Hematopoietic multipotent progenitor cell treated with erythropoietin and hydrocortisone succinate and interleukin-3 and kit ligand, for 4 days (in vitro differentiated cells): ENCODE measurements at places on chromosomes 4 and X.

GRCh38 chr4:61199873-61200186 lies 296 bp upstream of the ADGRL3 start:
- no peak for DNase-seq

DNA sequence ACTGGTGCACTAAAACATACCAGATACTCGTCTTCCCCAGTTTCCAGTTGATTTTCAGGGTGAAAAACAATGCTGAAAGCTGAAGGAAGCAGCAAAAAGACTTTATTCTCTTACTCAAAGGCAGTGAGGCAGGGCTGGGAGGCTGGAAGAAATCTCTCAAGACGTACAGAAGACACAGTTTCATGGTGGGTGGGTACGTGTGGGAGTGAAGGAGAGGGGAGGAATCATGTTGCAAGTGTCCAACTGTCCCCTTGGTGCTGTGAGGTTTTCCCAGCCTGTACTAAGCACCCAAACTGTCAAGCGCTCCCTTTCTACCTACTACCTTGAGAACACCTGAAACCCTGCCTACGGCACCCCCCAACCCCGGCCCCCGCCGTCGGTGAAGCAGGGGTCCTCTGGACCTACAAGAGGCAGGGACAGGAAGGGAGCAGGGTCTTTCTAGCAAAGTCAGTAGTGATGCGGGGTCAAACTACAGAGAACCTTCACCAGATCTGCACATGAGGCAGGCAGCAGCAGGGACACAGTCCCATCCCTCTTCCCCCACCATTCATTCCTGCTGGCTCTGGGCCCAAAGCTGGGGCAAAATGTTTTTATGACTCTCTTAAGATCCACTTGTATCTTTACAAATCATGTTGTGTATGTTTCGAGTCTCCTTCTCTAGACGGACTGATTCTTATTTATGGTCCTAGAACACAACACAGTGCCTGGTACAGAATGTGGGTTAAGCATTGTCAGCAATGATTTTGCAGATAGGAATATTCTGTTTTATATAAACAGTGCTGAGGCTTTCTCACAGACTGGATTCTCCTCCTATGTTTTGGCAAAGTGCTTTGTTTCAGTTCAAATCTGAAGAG lies 2.4 kb upstream of the SETD7 start:
- DNase-seq, result no peak

DNA sequence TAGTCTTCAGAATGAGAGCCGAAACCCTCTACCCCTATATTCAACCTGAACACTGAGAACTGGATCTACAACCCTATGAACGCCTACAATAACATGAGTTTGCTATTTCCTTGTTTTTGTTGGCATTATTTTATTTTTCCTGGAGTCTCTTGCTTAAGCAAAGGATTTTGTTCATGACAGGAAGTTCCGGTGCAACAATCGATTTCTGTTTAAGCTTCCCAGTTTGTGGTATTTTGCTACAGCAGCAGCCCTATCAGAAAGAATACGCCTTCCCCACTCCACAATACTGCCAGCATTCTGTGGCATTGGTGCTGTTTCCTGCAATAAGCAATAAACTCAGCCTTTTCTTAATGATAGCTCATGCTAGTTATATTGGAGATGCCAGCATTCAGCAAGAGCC lies 60.9 kb downstream of the NPY5R start:
- no peak for DNase-seq

- no peak for DNase-seq
Observed at GRCh38 chr4:88775529-88775928, 77.9 kb upstream of the NAP1L5 start.

DNA sequence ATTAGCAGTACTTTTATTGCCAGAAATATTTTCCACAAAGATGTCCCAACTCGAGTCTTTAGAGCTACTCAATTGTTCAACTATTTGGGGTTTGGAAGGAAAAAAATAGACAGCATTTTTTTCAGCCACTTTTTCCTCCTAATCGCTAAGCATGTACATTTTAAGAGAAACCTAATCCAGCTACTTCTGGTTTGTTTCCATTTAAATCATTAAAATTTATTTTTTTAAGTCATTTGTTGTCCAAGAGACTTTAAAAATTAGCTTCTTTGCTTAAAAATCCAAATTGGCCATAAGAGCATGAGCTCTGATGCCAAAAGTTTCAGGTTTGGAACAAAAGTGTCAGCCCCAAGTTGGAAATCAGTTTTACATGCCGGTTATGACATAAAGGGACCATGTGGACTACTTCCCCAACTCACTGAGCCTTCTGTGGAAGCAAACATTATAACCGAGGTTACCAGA lies 186.3 kb upstream of the INTU start:
- no peak for DNase-seq

DNA sequence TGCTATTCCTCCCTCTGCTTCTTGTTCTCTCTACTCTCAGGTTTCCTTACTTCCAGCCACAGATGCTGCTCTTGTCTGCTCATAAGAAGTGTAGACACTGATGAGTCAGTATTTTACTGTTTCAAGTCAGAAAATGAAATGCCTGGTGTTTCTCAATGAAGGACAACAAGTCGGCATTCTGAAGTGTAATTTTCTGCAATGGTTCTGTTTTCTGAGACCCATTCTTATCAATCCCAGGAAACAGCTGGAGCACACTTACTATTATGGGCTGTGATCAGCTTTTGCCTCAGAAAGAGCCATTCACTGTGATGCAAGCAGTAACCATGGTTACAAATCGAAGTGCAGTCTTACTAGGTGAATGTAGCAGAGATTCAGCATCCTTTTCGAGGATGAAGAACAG lies 42.0 kb downstream of the SLC4A4 start:
- DNase-seq, result no peak

GRCh38 chrX:13341491-13342101 lies 21.7 kb upstream of the ATXN3L start:
- DNase-seq, result peak; percentile 8

GRCh38 chr4:15238720-15239119 lies 189.1 kb upstream of the C1QTNF7 start:
- DNase-seq, result peak; percentile 76

GRCh38 chrX:119401569-119401968 lies 2.4 kb downstream of the SLC25A43 start:
- DNase-seq, result no peak

DNA sequence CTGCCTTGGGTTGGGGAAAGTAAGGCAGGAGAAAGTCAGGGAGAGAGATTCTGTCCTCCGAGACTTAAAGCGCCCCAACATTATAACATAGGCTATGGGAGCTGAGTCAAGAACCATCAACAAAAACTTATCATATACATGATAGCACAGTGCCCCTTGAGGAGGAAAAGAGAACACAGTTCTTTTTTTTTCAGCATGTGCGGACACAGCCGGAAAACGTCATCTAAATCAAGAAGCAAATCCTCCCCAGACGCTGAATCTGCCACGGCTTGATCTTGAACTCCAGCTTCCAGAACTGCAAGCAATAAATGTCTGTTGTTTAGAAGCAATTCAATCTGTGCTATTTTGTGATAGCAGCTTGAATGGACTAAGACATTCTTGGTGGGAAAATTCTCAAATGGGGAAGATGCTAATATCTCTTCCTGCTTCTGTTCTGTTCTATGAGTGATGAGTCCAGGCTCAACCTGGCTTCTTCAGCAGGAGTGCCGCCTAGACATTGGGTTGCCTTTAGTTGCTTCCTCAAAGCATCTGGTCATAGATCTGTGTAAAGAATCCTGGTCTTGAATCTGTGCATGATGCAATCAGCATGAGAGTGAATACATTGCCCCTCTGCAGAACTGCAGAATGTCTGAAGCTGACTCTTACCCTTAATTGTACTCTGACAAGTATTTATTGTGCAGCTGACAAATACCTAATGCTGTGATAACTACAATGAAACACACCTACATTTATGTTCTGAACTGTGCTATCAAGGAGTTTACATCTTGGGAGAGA lies 549.8 kb upstream of the PRKX start:
- DNase-seq, result peak; percentile 27

DNA sequence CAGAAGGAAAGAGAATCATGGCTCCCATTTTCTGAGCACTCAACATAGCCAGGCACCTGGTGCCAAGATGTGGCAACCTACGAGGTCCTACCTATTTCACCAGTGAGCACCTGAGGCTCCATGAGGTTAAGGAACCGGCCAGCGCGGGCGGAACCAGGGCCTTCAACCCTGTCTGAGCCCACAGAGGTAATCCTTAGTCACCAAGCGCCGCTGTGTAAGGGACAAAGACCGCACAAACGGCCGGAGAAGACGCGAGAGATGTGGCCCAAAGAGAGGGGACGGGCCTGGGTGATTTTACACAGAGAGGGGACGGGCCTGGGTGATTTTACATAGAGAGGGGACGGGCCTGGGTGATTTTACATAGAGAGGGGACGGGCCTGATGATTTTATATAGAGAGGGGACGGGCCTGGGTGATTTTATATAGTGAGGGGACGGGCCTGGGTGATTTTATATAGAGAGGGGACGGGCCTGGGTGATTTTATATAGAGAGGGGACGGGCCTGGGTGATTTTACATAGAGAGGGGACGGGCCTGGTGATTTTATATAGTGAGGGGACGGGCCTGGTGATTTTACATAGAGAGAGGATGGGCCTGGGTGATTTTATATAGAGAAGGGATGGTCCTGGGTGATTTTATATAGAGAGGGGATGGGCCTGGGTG lies 114.2 kb downstream of the SMIM20 start:
- DNase-seq, result no peak

DNA sequence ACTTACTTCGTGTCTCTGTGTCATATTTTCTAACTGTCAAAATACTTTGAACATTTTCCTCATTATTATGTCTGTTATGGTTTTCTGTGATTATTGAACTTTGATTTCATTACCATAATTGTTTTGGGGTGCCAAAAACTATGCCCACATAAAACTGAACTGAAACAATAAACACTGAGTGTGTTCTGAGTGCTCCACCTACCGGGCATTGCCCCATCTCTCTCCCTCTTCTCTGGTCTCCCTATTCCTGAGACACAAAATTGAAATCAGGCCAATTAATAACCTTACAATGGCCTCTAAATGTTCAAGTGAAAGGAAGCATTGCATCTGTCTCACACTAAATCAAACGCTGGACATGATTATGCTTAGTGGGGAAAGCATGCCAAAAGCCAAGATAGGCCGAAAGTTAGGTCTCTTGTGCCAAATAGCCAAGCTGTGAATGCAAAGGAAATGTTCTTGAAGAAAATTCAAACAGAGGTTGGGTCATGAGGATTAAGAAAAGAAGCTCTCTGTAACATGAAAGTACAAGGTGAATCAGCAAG lies 972.3 kb downstream of the PCDH7 start:
- DNase-seq, result no peak

DNA sequence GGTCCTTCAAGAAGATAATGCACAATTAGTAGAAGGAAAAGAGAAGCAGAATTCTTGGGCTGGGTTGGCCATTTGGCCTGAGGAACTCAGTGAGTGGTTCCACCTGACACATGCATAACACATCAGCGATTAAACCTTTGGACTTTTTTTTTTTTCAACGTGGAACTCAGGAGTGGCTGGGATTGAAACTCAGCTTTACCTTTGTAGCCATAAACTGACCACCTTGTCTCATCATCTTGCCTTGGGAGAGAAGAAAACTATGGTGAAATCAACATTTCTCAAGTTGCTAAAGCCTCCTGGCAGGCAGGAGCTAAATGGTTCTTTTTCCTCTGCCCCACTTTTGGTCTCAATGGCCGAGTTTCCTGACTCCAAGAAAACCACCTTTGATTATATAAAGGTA lies 16.3 kb downstream of the PTTG2 start:
- DNase-seq, result no peak

DNA sequence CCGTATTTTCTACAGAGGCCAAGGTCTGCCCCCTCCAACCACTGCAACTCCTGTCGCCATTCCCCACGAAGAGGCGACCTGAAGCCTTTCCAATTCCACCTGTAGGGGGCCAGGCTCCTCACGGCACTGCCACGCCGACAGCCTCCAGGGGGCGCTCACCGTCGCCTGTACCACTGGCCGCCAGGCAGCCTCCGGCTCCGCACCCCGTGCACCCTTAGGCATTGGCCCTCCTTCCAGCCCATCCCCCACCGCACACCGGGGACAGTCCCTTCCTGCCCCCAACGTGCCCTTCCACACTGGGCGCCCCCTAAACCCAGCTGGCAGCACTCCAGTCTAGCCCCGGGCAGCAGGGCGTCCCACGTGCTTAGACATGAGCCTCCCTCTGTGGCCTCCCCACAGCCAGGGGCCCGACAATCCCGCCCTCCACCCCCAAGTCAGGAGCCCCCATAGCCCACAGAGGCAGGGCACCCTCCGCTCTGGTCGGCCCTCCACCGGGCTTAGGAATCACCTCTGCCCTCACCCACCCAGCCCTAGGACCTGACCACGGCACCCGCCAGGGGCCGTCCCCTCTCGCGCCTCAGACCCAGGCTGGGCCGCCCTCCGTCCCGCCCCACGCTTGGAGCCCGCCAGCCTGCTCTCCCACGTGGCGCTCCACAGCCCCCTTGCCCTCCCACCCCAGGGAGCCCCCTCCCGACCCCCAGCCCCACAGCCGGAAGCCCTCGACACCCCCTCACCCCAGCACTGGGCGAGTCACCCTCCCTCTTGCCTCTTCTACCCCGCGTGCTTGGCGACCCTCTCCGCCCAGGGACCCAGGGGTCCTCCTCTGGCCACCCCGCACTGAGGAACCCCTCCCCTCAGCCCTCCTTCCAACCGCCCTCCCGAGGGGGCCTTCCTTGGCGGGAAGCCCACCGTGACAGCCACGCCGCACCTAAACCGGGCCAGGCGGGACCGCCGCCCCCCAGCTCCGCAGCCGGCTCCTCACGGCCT lies 711 bp downstream of the PNMA6E start:
- peak; percentile 66 for DNase-seq

GRCh38 chr4:20983763-20984575 lies 283.7 kb downstream of the PACRGL start:
- DNase-seq, result no peak

DNA sequence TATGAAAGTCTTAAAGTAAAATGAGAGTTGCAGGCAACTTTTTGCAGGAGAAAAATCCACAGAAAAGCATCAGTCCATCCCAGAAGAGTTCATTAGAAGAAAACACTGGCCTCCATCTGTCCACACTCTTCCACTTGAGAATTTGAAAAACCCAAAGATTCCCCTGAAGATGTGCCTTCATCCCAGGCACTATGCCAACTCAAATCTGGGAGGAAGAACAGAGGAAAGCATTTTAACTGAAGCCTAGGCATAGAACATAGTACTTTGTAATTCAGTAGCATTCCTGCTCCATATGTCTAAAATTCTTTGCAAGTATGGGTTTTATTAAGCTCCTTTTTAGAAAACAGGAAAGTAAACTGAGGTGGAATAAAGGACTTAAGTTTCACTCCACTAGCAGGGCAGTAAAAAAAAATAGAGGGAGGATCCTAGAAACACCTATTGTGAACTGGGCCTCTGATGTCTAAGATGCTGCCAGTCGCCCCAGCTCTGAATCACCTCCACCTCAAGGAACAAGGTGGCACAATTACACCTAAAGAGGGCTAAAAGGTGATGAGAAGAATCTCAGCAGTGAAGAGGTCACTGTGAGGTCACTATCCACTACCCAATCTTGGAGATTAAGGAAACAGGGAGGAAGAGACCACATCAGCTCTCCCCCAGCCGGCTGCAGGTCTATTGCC lies 141.9 kb upstream of the FAM241A start:
- DNase-seq, result no peak

- peak; percentile 4 for DNase-seq
Observed at GRCh38 chrX:29468911-29469494, 746.4 kb upstream of the MAGEB2 start.

- DNase-seq, result no peak
Observed at GRCh38 chr4:81845761-81846160, 374.1 kb upstream of the RASGEF1B start.
